Activated naive CD4-positive, alpha-beta T cell treated with anti-CD3 and anti-CD28 coated beads for 36 hours (primary cell): ENCODE measurements at places on chromosomes 11 and 22. TPM values are rescaled to one million over a fixed set of nuclear protein-coding genes. Genes with fewer than 3 reads are reported as not detected.

DNA sequence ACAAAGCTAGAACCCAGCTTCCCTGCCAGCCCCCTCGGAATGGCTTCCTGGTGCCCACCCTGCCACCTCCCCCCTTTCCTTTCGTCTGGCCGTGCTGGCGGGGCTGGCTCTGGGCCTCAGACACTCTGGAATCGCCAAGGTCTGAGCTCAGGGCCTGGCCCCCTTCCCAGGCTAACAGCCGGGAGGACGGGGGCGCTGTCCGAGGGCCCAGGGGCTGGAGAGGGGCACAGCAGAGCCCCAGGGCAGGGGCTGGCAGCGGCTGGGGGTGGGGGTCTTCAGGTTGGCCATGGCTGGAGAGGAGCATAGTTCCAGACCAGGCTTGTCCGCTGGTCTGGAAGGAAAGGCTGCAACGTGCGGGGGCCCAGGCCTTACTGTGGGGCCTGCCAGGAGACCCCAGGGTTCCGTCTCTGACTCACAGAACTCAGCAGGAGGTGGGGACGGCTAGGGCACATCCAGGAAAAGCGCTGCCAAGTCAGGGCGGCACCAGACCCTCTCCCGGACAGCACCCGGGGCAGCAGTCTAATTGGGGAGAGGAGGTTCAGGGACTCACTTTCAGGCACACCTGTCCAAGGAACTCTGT is 861 bp upstream of the LTBP3 start:
- H3K36me3 ChIP-seq: no peaks in the 10 kb centered on the region
- no peaks in the 10 kb centered on the region for H3K27me3 ChIP-seq
- no peak for DNase-seq
- H3K27ac ChIP-seq: no peak overlapping the region
- peaks cover 53% of the 10 kb centered on the region for H3K4me1 ChIP-seq
- peak overlapping the region; percentile 71 for H3K4me3 ChIP-seq

- DNase-seq: no peak
- H3K27ac ChIP-seq: no peak overlapping the region
- H3K4me3 ChIP-seq: no peak overlapping the region
Measured at GRCh38 chr11:92313784-92314183, 89.2 kb downstream of the FAT3 start.

DNA sequence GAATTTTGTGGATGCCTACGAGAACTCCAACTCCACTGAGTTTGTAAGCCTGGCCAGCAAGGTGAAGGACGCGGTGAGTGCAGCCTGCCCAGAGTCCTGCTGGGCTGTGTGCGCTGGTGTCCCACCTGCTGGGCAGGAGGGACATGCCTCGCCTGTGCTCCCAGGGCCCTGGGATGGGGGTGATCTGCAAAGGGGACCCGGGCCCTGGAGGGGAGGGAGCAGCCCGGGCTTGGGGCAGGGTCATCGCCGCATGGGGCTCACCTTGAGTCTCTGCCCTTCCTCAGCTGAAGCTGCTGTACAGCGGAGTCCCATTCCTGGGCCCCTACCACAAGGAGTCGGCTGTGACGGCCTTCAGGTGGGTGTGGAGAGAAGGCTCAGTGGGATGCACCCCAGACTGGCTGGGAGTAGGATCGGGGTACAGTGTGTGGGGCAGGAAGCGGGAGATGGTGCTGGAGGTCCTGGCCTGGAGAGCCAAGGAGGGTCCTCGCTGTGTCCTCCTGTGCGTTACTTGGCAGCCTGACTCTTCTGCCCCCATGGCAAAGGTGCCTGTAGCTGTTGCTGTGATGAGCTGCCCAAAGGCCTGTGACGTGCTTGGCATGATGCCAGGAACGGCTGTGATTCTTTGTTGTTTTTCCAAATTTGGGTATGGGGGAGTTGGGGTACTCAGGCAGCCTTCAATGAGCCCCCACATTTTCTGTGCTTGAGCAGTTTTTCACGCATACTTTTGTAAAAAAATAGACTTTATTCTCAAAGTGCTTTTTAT is 29.2 kb downstream of the ST14 start:
- no peaks in the 10 kb centered on the region for H3K4me1 ChIP-seq
- no peaks in the 10 kb centered on the region for H3K36me3 ChIP-seq
- H3K4me3 ChIP-seq: no peak overlapping the region

DNA sequence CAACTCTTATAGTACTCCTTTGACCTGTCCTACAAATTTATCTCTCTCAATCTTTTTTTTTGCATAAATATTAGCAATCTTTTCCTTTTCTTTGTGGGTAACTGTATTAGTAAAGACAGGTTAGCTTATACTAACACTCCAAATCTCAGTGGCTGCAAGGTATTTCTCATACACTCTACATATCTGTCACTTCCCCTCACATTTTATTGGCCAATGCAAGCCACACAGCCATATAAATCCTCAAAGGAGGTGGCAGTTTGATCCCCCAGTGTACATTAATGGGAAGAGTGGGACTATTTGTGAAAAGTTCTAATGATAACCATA is 42.6 kb upstream of the EED start:
- peak; percentile 42 for DNase-seq
- H3K27ac ChIP-seq: no peak overlapping the region
- H3K4me1 ChIP-seq: no peaks in the 10 kb centered on the region
- no peaks in the 10 kb centered on the region for H3K27me3 ChIP-seq
- no peak overlapping the region for H3K4me3 ChIP-seq

- no peak overlapping the region for H3K4me3 ChIP-seq
- H3K27me3 ChIP-seq: no peaks in the 10 kb centered on the region
- no peaks in the 10 kb centered on the region for H3K4me1 ChIP-seq
- DNase-seq: no peak
Measured at GRCh38 chr22:48651036-48651890, 1176.4 kb downstream of the BRD1 start.

DNA sequence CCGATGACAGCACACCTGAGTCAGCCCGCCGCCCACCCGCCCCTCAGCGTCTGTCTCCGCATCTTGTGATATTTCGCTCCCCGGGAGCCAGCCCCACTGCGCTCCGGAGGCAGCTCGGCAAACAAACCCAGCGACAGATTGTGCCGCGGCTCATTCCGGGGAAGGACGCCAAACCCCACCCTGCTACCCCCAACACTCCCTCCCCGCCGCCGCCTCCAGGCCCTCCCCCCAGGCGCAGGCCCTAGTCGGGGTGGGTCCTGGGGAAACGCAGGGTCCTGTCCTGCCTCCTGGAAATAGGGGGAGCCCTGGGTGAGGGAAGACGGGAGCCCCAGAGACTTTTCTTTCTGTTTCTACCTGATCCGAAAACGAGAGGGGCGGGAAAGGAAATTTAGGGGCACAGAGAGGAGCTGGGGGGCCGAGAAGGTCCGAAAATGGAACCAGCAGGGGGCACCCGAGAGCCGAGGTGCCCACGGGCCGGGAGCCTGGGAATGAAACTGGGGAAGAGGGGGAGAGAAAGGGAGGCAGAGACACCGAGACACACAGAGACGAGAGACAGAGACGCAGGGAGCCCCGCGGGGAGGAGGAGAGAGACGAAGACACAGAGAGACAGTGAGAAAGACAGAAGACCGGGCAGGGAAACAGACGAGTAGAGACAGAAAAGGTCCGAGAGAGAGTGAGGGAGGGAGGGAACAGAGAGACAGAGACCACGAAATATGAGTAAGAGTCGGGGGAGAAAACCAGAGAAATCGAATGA is 1.7 kb upstream of the RTN4RL2 start:
- DNase-seq: peak; percentile 50
- H3K4me1 ChIP-seq: peaks cover 25% of the 10 kb centered on the region
- H3K36me3 ChIP-seq: no peaks in the 10 kb centered on the region
- peak overlapping the region; percentile 81 for H3K4me3 ChIP-seq
- H3K27me3 ChIP-seq: peaks cover 27% of the 10 kb centered on the region

DNA sequence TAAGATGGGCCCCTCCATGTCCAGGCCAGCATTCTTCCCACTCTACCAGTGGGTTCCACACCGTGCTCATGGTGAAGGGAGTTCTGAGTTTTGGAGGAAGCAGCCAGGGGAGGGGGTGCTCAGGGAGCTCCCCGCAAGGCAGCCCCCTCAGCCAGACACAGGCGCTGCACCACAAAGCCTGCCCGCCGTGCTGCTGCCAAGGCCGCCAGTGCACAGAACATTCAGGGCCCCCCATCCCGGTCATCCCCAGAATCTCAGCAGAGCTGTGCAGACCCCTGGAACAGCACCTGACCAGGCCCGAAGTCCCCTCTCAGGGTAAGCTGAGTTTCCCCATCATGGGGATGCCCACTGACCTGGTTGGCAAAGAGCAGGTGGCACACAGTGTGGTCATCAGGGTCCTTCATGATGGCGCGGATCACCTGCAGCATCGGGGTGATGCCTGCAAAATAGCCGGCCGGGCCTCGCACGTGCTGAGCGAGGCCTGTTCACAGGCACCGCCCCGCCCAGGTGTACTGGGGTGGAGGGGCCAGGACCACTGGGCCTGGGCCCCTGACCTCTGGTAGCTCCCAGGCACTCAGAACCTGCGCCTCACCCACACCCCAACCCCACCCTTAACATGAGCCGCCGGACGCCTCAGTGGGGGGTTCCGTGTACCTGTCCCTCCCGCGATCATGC is 12.4 kb upstream of the POLDIP3 start:
- H3K4me3 ChIP-seq: no peak overlapping the region
- H3K36me3 ChIP-seq: peaks cover 3% of the 10 kb centered on the region
- no peaks in the 10 kb centered on the region for H3K27me3 ChIP-seq
- H3K4me1 ChIP-seq: no peaks in the 10 kb centered on the region
- DNase-seq: no peak

GRCh38 chr11:400241-400689 is 6.3 kb downstream of the PKP3 start:
- H3K36me3 ChIP-seq: peaks cover under 1% of the 10 kb centered on the region
- H3K4me1 ChIP-seq: peaks cover 5% of the 10 kb centered on the region
- no peak for DNase-seq
- no peak overlapping the region for H3K27ac ChIP-seq
- no peak overlapping the region for H3K4me3 ChIP-seq

DNA sequence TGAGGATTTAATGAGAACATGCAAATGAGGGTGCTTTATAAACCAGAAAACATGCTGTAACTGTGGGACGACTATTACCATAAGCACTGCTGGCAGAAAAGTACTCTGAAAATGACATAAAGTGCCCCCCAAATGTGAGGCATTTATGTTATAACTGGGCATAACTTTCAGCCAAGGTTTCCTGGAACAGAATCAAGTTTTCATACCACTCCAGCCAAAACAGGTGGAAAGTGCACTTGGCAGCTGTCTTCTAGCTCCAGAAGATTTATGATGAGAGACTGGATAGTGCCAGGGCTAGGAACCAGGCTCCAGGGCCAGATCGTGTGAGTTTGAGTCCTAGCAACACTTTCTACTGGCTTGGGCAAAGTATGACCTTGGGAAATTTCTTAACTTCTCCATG is 339.2 kb downstream of the TENM4 start:
- H3K4me1 ChIP-seq: no peaks in the 10 kb centered on the region
- no peak overlapping the region for H3K27ac ChIP-seq
- DNase-seq: no peak
- H3K27me3 ChIP-seq: peaks cover 20% of the 10 kb centered on the region

DNA sequence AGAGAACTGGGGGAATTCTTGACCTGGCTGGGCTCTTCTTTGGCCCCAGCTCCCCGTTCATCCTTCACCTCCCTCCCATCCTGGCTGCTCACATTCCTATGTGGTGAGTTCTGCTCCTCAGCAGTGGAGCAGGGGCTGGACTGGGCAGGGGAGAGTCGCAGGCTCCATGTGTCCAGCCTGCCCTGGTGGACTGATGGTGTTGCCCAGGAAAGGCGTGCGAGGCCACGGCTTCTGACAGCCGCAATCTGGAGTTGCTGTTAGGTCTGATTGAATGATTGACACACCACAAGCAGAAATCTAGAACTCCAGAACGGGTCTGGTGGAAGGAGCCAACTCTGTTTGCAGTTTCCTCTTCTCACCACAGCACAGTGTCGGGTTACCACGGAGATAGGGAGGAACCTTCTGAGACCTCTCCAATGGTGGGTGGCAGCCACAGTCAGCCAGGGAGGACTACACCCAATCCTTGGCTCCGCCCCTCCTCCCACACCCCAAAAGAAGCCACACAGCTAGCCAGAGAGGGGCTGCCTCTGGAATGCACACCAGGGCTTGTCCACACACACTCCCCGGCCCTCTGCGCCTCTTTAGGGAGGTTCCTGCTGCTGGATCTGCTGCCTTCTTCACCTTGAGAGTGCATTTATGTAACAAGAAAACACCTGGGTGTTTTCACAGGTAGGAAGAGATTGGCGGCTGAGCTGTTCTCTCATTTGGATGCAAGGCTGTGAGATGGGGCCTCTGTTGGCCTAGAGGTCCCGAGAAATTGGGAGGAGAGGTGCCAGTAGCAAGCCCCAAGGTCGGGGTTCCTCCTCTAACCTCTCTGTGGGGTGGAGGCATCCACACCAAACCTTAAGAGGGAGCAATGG is 56.4 kb upstream of the CD44 start:
- H3K27me3 ChIP-seq: no peaks in the 10 kb centered on the region
- no peaks in the 10 kb centered on the region for H3K36me3 ChIP-seq
- peaks cover 91% of the 10 kb centered on the region for H3K4me1 ChIP-seq

- DNase-seq: no peak
- no peak overlapping the region for H3K4me3 ChIP-seq
- H3K27ac ChIP-seq: no peak overlapping the region
- H3K36me3 ChIP-seq: peaks cover 17% of the 10 kb centered on the region
Measured at GRCh38 chr11:74141241-74141695, 29.5 kb downstream of the C2CD3 start.

DNA sequence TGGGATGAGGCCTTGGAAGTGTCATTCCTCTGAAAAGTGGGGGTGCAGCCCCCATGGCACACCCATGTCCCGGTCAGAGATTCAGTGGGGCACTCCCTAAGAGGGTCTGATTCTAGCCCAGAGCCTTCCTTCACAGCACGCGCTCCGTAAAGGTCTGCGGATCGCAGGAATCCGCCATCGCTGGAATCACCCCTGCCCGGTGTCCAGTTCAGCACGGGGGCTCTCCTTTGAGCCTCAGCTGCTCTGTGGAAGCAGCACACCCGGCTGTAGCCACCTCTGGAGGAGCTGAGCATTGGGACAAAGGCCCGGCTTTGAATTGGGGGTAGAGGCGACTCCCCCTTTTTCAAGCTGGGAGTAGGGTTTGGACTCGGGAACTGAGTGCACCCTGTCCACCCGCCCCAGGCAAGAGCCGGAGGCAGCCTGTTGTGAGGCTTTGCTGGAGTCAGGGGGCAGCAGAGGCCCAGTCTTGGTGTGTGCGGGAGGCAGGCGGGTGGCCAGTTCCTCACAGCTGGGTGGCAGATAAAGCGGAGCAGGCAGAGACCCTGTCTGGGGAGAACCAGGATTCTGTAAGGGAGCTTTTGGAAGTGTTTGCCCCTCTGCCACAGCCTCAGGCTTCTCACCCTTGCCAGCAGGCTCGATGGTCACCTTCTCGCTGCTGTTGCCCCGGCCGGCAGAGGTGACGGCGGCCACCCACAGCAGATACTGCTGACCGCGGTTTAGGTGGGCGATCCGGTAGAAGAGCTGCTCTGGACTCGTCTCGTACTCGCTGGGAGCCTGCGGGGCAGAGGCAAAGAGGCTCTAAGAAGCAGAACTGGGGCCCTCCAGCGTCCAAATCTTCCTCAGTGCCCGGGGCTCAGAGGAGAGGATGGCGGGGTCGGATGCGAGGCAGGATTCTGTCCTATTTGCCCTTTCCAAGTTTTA is 115.9 kb downstream of the CEP164 start:
- H3K27ac ChIP-seq: no peak overlapping the region
- H3K4me3 ChIP-seq: no peak overlapping the region
- H3K36me3 ChIP-seq: no peaks in the 10 kb centered on the region
- H3K4me1 ChIP-seq: no peaks in the 10 kb centered on the region

- no peaks in the 10 kb centered on the region for H3K27me3 ChIP-seq
- H3K27ac ChIP-seq: peak overlapping the region; percentile 83
- H3K4me1 ChIP-seq: peaks cover 74% of the 10 kb centered on the region
- H3K4me3 ChIP-seq: peak overlapping the region; percentile 92
Measured at GRCh38 chr11:64776425-64776824, 1.9 kb downstream of the SF1 start.

Gene BATF2
- total RNA-seq: not detected

Gene TRIM5
- total RNA-seq: 38.0 TPM

Gene CKAP5
- total RNA-seq: 216 TPM

Gene TEX54
- not detected for total RNA-seq

Gene AIFM3
- 0.07 TPM for total RNA-seq
